ENCODE measurements at places on chromosomes 12 and 14.

DNA sequence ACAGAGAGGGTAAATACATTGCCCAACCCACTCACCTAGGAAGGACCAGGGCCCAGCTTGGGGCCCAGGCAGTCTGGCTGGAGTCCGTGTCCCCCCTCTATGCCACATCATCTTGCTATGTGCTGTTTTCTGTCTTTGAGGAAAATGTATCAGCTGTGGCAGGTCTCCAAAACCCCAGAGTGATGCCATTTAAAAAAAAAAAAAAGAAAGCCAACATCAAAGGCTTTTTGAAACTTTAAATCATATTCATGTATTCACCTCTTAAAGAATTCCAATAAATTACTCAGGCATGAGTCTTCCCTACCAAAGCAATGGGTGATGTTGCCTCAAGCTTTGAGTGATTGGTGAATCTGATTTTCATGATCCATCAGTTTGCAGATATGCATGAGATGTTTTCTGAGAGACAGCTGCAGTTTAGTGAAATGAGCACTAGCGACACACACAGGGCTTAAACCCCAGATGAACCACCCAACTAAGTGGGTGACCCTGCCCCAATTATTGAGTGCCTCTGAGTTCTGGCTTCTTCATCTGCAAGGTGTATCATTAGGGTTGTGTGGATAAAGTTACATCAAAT lies 6.1 kb downstream of the KRT81 start:
- no peak for DNase-seq

DNA sequence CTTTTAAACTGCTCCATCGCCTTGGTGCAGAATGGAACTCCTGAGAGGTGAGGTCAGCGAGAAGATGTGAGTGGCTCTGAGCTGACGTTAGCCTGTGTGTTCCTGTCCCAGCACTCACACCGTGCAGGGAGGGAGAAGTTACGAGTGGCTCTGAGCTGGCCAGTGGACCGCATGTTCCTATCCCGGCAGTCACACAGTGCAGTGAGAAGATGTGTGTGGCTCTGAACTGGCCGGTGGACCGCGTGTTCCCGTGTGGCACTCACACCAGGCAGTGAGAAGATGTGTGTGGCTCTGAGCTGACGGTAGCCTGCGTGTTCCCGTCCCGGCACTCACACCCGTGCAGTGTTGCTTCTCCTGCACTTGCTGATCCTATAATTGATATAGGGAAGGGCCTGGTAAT lies 59.9 kb downstream of the VCPKMT start:
- DNase-seq: no peak

- DNase-seq: no peak
These were observed 273.9 kb upstream of the RGS6 start for GRCh38 chr14:71658261-71658860.

GRCh38 chr12:57000393-57000792 lies 6.0 kb downstream of the ZBTB39 start:
- DNase-seq: no peak

DNA sequence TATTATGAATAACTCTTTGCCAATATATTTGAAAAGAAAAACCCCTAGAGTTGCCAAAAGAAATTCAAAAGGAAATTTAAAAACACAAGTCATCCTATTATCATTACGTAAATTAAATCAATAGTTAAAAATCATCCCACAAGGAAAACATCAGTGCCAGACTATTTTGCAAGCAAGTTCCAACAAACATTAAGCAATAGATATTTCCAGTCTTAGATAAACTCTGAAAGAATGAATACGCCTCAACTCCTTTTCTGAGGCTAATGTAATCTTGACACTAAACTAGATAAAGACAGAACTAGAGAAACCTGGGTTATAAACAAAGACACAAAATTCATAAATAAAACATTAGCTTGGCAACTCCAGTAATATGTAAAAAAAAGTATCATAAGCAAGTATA lies 245.9 kb downstream of the FOXN3 start:
- no peak for DNase-seq

DNA sequence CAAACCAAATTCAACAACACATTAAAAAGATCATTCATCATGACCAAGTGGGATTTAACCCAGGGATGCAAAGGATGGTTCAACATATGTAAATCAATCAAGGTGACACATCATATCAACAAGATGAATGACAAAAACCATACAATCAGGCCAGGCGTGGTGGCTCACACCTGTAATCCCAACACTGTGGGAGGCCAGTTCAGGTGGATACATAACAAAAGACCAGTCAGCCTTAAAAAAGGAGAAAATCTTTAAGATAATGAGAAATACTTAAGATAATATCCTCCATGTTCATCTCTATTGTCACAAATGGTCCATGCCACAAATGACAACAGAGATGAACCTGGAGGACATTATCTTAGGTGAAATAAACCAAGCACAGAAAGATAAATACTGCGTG lies 12.4 kb downstream of the L2HGDH start:
- no peak for DNase-seq

- no peak for DNase-seq
These were observed 36.8 kb upstream of the TMED10 start for GRCh38 chr14:75213172-75213571.

DNA sequence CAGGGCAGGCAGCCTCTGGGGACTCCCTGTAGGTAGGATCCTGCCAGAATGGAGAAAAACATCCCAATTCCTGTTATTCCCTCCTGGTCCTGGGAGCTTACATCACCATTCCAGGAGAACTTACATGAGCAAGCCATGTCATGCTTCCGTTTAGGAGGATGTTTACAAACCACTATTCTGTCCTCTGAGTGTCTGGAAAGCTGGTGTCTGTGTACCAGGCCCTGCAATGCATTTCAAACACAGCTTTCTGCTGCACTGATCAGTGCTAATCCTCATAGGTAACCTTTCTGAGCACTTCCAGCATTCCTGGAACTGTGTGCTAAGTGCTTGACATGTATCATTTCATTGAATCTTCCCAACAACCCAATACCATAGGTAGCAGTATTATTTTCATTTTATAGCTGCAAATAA lies 19.8 kb upstream of the MAP1LC3B2 start:
- DNase-seq: no peak

- DNase-seq: no peak
These were observed 3.3 kb upstream of the KRT86 start for GRCh38 chr12:52271158-52271557.

Data from CD4-positive, alpha-beta T cell treated with Interleukin-15 for 4 hours (primary cell).